ENCODE measurements at places on chromosomes 16 and 17.

GRCh38 chr17:1539811-1540210, 22.8 kb downstream of the PITPNA start:
- no peak for DNase-seq

DNA sequence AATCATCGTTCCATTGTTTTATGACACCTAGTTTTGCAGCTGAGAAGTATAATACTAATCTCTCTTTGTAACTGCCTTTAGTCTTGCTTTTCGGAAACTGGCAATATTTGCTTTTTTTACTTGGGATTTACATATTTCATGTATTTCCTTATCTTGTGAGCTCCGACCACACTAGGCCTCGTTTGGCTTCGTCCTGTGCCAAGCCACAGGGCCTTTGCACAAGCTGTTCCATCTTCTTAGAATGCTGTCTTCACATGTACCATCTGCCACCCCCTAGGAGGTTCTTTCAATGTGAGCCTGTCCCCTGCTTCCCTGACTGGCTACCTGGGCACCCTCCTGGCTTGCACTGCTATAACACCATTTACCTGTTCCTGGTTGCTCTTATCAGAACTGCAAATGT, 77.2 kb downstream of the SHISA6 start:
- DNase-seq, result no peak

DNA sequence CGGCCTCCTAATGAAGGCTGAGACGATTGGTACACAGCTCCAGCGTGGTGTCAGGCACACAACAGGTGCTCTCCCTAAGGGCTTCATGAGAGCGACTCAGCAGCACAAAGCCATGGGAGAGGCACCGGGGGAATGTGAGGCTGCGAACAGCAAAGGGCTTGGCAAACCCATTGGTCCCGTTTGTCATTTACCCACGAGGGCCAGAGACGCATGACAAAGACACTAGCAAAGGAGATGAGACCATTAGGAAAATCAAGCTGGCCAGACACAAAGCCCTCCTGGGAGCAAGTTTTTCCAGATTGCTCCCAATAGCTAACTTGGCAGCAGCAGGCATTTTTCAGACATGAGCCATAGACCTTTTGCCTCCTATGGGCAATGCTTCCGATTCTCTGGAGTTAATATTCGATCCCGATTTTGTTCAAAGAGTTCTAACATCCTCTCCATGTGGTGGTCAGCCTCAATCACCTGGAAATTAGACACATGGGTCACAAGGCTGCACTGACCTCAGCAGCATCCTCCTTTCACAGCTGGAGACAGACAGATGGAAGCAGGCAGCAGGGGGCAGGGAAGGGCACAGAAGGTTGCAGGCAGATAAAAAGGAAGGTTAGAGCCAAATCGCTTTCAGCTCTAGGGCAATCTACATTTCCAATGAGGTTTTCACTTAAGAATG, 38.2 kb downstream of the TK2 start:
- DNase-seq, result no peak

DNA sequence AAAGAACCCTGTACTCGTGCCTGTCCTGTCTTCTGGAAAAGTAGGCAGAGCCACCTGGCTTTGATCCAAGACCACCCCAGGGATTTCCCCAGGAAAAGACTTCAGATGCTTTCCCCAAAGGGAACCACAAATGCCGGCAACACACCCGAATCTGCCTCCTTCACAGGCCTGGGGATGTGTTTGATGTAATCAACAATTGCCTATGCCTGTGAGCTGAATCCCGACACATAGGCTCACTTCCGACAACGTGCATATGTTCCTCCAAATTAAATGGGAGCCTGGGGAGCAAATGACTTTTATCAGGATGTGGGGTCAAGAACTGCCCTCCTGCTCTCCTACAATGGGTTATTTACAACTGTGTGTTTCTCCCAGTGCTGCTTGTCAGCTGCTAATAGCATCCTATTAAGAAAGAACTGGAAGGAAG, 535.2 kb upstream of the CDH11 start:
- no peak for DNase-seq

DNA sequence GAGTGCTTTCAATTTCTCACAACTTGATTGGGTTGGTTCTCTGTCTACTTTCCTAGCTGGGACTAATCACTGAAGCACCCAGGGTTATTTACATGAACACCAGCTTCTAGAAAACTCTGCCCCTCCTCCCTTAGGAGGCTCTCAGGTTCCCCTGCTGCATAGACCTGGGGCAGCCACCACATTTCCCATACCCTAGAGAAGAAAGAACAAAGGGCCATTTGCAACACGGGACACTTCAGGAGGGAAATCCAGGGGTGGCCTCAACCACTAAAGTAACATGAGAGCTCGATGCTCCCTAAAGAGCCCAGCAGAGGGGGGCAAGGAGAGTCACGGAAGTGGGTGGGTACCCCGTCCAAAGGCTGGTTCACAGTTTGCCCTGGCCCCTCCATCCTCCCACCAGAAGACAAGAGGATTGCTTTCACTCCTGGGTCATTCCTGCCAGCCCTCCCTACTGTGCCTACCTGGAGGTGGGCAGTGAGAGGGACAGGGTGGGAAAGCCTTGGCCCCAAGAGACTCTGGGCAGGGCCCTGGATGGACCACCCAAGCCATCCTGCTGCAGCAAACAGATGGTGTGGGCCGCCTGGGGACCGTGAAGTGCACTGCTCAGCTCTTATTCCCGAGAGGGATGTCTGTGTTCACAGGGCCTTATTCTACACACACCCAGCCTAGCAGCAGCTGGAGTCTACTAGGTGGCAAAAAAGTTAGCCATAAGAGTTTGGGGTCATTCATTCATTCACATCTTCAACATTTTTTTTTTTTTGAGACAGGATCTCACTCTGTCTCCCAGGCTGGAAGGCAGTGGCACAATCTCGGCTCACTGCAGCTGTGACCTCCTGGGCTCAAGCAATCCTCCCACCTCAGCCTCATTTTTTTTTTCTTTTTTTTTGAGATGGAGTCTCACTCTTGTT, 392.1 kb downstream of the SOX9 start:
- DNase-seq, result no peak

DNA sequence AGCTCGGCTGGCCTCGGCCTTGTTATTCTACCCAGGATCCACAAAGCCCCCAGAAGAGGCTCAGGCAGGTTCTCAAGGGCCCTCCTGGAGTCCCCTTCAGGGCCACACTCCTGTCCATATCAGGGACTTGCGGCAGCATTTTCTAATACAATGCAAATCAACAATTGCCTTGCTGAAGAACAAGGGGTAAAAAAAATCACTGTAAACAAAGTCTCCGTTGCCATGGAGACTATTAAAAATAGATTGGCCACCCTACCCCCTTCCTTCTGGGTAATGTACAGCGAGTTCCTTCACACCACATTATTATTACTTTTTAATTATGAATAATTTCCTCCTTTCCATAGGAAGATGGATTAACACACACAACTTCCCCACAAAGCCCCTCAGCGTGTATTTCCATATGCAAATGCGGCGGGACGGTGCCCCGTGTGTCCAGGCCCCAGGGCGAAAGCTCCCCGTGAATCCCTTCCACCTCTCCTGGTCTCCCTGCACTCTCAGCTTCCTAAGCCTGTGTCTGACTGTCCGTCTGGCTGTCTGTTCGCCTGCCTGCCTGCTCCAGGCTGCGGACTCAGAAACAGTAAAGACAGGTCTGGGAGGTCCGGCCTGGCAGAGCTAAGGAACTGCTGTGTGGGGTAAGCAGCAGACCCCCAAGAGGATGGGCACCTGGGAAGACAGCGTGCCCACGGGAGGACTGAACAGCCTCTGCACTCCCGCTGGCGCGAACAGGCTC, 196.6 kb downstream of the RBFOX3 start:
- no peak for DNase-seq

DNA sequence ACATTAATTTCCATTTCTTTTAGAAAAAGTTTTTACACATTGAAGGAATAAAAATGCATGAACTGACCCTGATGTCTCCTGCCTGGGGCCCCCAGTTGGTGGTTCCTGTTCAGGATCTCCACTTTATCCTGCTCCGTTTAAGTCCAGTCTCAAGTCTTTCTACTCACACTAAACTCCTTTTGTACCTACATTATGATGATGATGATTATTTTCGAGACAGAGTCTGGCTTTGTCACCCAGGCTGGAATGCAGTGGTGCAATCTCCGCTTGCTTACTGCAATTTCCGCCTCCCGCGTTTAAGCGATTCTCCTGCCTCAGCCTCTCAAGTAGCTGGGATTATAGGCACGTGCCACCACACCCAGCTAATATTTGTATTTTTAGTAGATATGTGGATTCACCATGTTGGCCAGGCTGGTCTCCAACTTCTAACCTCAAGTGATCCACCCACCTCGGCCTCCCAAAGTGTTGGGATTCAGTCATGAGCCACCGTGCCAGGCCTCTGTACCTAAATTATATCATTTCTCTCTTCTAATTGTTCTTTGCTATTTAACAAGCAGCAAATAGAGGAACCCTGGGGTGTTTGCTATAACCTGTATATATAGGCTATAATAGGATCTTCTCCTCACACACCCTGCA, 2.2 kb upstream of the FOXK2 start:
- DNase-seq, result no peak

DNA sequence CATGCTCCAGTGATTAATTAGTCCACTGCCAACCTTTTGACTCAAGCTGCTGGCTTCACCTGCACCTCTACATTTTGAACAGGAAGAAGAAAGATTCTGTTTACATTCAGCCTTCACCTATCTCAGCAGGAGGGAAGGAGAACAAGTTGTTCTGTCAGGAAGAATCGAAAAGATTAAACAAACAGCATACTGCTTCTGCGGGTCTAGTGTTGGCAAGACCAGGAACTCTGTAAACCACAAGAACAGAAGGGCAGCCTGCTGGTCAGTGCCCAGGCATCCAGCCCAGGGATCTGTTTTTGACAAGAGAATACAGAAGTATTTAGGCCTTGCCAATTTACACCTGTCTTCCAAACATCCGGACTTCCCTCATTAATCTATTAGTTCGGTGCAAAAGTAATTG, 189.7 kb downstream of the CHD9NB start:
- no peak for DNase-seq

DNA sequence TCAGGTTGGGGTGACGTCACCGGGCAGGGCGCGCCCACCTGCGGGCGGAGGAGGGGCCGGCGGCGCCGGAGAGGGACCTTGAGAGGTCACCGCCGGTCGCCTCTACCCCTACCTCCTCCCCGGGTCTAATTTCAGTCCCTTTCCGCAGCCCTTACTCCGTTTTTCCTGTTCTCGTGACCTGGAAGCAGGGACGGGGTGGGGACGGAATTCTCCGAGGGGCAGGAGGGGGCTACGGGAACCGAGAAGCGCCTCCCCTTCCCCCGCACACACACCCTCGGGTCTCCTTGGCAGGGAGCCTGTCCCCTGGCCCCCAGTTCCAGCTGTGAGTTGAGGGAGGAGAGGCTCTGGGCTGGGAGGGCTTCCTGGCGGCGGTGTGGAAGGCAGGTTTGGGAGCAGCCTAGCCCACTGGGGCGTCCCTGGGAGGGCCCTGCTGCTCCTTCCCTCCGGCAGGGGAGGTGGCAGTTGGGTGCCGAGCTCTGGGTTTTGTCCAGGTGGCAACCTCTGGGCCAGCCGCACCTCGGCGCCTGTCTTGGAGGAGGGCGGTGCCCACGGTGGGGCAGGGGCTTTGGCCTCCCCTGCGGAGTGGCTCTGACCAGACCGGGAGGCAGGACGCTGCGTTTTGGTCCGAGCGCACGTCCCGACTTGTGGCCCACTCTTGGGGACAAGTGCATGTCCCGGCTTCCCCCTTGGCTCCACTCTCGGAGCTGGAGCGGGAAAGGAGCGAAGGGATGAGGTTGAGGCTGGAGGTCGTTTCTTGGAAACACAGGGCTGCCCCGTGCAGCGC, 773 bp downstream of the SYNGR3 start:
- no peak for DNase-seq

DNA sequence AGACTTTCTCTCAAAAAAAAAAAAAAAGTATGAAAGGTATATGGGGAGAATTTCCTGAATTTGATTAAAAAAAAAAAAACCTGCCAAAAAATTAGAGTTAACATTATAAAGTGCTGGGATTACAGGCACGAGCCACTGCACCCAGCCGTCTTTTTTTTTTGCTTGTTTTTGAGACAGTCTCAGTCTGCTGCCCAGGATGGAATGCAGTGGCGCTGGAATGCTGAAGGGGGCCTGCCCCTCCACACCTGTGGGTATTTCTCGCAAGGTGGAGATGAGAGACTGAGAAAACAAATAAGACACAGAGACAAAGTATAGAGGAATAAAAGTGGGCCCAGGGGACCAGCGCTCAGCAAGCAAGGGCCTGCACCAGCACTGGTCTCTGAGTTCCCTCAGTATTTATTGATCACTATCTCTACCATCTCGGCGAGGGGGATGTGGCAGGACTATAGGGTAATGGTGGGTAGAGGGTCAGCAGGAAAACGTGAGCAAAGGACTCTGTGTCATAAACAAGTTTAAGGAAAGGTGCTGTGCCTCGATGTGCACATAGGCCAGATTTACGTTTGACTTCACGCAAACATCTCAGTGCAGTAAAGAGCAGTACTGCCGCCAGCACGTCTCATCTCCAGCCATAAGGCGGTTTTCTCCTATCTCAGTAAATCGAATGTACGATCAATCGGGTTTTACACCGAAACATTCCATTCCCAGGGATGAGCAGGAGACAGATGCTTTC, 117.2 kb downstream of the GOSR1 start:
- DNase-seq, result no peak

DNA sequence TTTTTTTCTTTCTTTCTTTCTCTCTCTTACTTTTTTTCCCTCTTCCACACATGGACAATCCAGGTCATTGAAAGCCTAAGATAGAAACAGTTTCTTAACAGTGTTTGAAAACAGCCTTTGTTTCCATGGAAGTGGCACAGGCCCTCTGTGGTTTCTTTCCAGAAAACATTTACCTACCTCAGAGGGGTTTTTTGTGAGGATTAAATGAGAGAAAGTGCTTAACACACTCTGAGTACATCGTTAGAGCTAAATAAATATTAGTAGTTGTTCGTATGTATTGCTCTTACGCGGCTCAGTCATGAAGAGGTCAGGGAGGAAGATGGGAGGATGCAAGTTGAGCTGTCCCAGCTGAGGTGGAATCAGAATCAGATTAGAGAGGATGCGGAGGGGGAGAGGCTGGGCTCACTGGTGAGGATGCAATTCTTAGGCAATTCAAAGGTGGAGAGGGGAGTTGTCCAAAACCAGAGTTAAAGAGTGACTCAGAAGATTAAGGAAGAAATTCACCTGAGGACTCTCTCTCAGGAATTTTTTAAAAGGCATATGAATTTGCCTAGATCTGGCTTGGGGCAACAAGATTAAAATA, 345.4 kb downstream of the PMP22 start:
- no peak for DNase-seq

- no peak for DNase-seq
Measured at GRCh38 chr17:8953156-8953885, 12.2 kb downstream of the PIK3R5 start.

DNA sequence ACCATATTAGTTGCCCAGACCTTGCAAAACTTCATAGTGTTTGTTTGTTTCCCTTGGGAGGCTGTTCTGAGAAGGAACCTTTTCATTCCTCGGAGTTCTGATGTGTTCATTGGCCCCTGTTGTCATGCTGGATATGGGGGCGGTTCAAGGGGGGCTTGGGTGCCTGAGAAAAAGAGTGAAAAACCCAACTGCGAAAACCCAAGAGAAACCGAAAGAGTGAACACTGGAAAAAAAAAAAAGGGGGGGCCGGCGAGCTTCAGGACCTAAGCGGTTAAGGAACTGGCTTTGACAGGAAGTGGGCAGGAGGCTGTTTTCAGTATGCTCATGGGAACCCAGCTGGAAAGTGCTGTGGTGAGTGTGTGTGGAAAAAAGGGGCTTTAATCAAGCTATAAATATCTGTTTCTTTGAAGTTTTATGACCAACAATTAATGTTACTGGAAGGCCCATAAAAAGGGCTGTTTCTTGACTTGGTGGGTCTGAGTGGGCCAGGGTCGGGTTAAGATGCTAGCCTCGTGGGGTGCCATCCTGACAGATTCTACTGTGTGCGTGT, 510.7 kb downstream of the MAF start:
- no peak for DNase-seq

GRCh38 chr17:16999931-17000625, 28.2 kb upstream of the TNFRSF13B start:
- DNase-seq, result no peak
